Stimulated activated CD8-positive, alpha-beta memory T cell treated with anti-CD3 and anti-CD28 coated beads, Interleukin-4, amount 100 ng/mL, for 1 hour (primary cell): ENCODE measurements at places on chromosomes 12 and 14.

DNA sequence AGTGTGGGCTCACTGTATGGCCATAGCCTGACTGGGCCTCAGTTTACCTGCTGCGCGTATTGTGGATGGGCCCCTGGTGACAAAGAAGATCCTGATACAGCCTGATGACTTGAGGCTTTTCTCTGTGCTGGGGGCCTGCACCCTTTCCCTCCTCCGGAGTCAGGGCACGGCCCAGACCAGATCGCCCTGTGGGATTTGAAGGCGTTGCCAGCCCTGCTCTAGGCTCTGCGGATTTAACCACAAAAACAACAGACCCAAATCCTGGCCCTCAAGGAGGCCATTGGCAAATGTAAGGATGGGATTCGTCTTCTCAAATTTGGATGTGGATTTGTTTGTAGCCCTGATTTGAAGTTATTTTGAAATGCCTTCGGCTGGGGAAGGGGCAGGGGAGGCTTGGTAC lies 195.8 kb downstream of the TSPAN9 start:
- no peak for DNase-seq

- no peak for DNase-seq
Observed at GRCh38 chr12:112875608-112876007, 31.2 kb upstream of the OAS1 start.

- DNase-seq = no peak
Observed at GRCh38 chr12:100539202-100539601, 34.3 kb upstream of the GAS2L3 start.

- DNase-seq = no peak
Observed at GRCh38 chr12:110281549-110282299, 677 bp downstream of the ATP2A2 start.

- no peak for DNase-seq
Observed at GRCh38 chr12:115857160-115857920, 420.2 kb downstream of the MED13L start.

DNA sequence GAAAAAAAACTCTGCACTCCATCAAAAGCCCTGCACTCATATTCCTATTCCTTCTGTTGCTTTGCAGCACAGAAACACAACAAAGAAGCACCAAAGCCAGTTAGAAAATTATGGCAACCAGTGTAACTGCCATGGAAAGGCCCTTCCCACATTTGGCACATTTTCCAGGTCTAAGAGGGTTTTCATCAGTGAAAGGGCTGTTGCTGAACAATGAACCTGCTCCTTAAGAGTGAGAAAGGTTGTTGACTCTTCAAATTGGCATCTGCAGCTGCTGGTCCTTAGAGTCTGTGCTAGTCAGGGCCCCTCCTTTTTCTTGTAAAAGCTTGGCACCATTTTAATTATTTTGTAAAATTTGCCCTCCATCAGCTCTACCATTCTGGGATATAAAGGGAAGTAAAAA lies 378.7 kb upstream of the KITLG start:
- DNase-seq = no peak

GRCh38 chr14:20606190-20606901 lies 15.2 kb upstream of the RNASE12 start:
- no peak for DNase-seq

- no peak for DNase-seq
Observed at GRCh38 chr12:27003421-27004381, 10.5 kb downstream of the TM7SF3 start.

DNA sequence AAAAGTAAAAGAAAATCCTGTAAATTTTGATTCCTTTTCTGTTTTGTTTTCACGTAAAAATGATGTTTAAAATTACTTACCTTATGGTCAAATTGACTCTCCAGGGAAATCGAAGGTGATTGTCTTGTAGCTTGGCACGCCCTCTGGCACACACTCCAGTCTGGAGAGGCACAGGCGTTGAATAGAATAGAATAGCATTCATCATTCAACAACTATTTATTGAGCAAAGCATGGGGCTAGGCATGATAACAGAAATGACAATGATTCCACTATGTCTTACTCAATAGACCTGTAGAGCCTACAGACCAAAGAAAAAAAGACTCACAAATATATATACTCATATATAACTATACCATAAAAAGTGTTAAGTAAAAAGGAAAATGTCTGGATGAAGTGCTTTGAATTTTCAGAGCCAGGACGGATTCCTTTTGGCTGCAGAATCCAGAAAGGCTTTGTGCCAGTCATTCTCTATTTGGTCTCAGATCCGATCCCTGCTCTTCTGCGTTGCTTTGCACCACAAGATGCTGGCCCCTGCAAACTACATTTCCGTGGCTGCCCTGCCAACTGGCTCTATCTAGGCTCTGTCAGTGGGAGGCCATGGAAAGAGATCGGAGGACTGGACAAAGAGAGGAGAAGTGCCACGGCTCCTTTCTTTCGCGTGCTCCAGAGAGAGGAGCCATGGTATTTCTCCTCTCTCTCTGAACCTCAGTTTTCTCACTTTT lies 231.8 kb downstream of the CRADD start:
- DNase-seq = no peak

DNA sequence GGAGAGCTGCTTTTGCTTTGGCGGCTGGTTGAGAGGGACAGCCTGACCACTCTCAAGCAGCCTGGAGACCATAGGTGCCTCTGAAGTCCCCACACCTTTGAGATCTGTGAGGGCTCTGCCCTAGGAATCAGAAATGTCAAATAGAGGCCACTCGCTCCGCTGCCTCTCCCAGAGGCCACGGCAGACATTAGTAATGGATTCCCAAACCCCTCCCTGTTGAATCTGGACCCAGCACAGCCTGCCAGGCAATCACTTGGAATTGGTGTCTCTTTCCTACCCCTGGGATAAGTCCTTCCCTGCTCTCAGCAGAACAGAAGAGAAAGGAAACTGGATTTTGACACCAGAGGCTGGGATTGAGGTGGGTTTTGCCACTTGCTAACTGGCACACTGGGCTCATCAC lies 25.0 kb downstream of the MMAB start:
- no peak for DNase-seq

GRCh38 chr14:35088514-35088913 lies 33.3 kb downstream of the PPP2R3C start:
- no peak for DNase-seq

GRCh38 chr12:46718495-46718894 lies 107.3 kb downstream of the SLC38A4 start:
- DNase-seq = no peak
